CD4-positive, alpha-beta T cell treated with Interleukin-6 at 100 ng/mL for 8 hours (primary cell): ENCODE measurements at places on chromosomes 11 and 22.
A peak's percentile ranks its signal among the peaks of the same experiment; 100 is the strongest.

DNA sequence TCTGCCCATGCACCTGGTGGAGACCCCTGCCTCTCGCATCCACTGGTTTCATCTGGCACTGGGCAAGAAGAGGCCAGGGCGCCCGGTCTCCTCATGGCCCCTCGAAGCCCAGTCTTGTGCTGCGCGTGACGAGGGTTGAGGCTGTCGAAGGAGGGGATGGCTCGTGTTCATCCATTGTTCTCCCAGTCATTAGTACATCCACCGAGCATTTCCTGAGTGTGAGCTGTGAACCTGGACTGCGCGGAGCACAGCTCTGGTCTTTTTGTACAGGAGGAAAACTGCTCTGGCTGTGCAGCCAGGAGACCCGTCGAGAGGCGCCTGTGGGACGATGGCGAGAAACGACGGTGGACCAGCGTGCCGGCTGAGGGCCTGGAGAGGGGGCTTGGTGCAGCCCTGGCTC, 6.8 kb downstream of the CACNA1I start:
- DNase-seq, result no peak

DNA sequence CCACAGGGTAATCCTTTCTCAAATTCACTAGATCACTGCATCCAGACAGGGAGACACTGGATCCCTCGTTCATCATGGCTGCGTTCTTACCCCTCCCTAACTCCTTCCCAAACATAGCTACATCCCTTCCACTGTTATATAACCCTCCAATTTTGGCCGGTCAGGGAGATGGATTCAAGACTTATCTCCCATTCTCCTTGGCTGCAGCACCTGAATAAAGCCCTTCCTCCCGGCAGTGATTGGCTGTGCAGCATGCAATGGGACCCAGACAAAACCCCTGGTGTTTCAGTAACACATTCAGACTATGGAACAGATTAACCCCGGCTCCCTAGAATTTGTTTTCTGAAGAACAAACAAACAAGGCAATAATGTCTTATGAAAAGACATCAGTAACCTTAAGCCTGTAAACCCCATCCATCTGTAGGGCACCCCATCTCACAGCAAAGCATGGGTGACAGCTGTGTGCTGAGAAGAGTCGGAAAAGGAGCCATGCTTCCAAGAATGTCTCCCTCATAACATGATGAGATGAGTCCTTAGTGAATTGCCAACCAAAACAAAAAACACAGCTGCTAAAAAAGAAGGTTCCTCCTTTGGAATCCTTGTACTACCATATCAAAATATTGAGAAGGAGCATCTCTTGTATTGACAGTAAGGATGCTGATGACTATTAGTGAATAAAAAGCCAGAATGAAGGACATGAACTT, 5.0 kb downstream of the MIF start:
- no peak for DNase-seq

DNA sequence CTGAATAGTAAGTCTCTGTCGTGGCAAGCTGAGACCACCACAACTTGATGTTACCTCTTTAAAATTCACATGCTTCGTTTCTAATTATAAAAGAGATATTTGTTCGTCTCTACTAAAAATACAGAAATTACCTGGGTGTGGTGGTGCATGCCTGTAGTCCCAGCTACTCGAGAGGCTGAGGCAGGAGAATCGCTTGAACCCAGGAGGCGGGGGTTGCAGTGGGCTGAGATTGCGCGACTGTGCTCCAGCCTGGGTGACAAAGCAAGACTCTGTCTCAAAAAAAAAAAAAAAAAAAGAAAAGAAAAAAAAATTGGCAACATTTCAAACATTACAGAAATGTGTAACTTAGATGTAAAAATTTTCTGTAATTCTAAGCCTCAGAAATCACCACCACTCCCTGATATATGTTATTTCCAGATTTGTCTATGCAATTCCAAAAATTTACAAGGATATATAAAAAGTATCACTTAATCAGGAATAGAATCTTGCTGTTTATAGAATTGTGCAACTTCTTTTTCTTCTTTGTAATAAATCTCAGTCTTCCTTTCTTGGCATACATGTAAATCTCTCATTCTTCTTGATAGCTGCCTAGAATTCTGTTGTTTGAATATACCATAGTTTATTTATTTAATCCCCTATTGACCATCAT, 37.3 kb downstream of the C11orf96 start:
- DNase-seq, result no peak

- no peak for DNase-seq
Measured at GRCh38 chr11:17535488-17535887, 8.7 kb downstream of the USH1C start.

- DNase-seq, result no peak
Measured at GRCh38 chr11:7520011-7520942, 6.5 kb downstream of the PPFIBP2 start.

DNA sequence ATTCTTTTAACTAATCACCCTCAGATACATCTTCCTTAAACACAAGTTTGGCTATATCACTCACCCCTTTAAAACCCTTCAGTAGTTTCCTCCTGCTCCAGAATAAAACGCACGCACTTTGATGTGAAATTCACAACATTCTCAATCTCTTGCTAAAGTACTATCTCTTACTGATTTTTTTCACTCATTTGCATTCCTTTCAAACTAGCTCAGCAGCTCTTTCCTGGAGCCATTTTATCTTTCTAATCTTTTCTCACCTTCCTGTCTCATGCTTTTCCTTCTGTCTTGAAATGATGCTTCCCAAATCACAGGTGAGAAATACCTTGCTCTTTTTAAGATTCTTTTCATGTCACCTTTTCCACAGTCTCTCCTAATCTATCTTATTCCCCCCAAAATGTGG, 1074.4 kb downstream of the DLG2 start:
- no peak for DNase-seq

DNA sequence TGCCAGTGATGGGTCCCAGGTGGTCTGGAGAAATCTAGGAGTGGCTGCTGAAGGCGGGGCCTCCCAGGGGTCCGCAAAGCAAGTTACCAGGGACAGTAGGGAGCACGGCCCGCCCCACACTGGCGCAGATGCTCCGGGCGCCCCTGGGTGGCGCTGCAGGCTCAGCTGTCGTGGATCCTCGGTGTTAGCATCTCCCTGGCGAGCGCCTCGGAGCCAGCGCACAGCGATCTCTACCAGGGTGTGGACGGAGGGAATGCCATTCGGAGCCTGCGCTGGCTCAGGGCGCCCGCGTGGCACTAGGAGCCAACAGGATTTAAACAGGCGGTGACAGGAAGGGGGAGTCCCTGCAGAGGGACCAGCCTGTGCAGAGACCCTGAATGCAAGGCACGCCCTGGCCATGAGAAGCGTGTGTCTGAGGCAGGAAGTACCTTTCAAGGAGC, 20.2 kb downstream of the FADS3 start:
- peak; percentile 47 for DNase-seq

GRCh38 chr11:64395545-64396078, 36.6 kb downstream of the RPS6KA4 start:
- no peak for DNase-seq
